ENCODE measurements at places on chromosomes 11 and 22.

DNA sequence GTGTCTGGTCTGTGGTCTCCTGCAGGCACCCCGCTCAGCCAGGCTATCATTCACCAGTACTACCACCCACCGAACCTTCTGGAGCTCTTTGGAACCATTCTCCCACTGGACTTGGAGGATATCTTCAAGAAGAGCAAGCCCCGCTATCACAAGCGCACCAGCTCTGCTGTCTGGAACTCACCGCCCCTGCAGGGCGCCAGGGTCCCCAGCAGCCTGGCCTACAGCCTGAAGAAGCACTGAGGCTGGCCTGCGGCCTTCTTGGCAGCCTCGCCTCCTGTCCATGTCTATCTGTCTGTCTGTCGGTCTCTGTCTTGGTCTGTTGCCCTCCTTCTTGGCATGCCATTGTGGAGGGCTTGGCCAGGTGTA is 27.9 kb downstream of the INCENP start:
- no peak for DNase-seq

DNA sequence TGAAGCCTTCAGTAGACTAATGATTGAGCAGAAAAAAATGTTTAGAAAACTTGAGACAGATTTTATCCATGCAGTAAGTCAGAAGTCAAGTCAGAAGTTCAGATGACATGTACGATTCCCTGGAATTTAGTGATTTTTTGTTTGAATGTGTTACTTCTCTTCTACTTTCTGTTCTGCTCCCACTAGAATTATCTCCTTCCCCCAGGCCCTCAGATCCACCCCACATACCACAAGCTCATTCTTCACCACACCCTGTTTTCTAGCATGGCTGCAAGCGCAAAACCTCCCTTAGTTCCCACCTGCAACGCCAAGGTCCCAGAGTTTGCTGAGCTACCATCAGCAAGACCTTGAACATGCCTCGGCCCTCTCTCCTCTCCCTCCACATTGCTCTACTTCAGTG is 64.1 kb downstream of the KCNJ1 start:
- no peak for DNase-seq

DNA sequence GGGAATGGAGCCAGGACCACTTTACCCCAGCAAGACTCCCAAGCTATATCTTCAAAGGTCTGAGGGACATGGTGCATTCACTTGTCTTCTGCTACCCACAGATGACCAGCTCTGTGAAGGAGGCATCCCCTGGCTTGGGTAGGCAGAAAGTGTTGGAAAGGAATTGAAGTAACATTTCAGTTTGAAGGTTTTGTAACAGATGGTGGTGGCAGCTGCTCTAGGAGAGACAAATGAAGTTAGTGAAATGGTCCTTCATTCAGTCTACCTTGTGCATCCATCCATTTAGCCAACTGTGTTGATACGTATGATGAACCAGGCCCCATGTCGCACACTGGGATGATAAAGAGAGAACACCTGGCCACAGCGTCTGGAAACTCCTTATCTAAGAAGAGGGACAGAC is 140.5 kb downstream of the COMMD9 start:
- no peak for DNase-seq

DNA sequence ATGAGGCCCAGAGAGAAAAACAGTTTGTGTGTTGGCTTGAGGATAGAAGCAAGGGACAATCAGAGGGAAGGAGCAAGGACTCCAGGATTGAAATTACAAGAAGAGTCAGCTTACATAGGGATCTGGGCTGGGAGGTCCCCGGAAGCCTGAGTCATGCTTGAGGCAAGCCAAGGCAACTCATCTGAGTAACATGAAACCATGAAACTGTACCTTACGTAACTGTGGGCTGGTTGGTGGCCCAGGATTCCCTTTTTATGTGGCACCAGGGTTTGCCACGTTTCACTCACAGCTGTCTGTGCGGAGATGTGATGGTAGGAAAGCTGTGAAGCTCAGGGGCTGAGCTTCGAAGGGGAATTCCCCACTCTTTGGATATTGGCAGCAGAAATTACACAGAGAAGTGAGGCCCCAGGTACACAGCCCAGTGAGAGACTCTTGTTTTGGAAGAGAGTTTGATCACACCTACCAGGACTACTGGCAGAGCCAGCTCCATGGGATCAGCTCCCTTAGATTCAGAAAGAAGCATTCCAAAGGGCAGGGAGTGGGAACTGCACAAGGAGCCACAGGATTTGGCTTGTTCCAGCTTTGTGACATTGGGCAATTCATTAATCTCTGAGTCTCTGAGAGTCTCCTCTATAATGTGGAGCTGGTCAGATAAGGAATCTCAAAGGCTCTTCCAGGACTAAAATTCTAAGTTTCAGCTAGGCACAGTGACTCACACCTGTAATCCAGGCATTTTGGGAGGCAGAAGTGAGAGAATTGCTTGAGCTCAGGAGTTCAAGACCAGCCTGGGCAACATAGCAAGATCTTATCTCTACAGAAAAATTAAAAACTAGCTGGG is 7.8 kb downstream of the SLC5A1 start:
- DNase-seq: peak; percentile 93

- no peak for DNase-seq
Observed at GRCh38 chr22:48287031-48287430, 1524.6 kb downstream of the TBC1D22A start.

DNA sequence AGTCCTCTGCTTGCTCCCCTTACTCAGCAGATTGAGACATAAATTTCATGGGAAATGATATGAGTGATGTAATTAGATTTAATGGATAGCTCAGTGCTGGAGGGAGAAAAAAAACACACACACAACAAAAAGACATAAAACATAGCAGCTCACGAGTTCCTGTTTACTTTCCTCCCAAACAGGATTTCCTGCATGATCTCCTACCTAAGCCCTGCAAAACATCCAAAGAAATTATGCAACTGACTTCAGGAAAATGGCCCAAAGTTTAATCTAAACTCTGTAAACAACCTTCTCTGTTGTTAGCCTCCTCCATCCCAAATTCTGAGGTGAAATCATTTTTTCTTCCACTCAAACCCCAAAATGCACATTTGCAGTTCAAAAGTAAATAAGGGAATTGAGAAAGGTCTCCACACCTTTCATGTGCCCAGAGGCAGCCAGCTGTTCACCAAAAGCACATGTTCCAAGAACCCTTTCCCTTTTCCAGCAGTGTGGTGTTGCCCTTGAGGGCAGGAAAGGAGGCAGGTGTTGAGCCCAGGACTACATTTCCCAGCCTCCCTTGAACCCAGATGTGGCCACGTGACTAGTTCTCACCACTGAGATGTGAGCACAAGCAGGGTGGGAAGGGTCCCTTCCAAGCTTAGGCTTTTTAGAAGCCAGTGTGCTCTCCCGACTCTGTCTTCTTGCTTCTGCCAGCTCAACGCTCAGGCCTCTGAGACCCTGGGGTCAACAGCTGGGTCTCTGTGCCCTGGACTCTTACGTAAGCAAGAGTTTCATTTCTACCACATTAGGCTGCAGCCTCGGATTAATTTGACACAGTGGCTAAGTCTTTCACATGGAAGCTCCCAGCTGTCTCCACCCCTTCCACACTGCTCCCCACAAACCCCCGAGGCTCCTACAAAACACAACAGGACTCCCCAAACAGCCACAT is 301.2 kb downstream of the CTTN start:
- DNase-seq: no peak

DNA sequence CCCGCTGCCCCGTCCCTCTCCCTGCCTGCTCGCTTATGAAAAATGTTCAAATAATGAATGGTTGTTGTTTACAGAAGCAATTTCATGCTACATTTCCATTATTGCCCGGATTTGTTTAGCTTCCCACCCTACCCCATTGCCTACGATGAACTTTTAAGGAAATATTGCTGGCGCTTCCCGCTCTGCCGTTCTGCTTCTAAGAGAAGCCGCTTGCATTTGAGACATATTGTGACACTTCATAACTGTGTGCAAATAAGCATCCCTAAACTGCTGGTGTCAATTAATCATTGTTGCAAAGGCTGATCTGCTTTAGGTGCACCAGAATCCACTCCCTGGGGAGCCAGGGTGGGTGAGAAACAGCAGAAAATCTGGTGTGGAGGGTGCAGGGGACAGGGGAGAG is 52.3 kb upstream of the LMO1 start:
- DNase-seq: no peak

DNA sequence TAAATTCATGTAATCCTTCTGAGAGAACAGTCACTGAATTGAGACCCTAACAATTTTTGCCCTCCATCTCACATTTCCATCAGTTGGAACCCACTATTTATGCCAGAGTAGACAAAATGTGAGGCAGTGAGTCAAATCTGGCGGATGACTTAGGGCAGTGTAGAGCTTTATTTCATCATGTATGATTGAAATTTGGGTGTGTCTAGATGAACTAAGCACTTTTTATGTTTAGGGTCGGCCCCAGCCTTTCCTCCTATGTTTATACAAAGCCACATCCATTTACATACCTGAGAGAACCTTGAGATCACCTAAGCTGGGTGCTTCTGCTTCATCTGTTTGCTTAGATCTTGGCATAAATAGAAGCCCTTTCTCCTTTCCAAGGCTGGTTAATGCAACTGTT is 15.0 kb upstream of the MUC15 start:
- no peak for DNase-seq

GRCh38 chr11:44507896-44508445 is 57.5 kb upstream of the CD82 start:
- no peak for DNase-seq

DNA sequence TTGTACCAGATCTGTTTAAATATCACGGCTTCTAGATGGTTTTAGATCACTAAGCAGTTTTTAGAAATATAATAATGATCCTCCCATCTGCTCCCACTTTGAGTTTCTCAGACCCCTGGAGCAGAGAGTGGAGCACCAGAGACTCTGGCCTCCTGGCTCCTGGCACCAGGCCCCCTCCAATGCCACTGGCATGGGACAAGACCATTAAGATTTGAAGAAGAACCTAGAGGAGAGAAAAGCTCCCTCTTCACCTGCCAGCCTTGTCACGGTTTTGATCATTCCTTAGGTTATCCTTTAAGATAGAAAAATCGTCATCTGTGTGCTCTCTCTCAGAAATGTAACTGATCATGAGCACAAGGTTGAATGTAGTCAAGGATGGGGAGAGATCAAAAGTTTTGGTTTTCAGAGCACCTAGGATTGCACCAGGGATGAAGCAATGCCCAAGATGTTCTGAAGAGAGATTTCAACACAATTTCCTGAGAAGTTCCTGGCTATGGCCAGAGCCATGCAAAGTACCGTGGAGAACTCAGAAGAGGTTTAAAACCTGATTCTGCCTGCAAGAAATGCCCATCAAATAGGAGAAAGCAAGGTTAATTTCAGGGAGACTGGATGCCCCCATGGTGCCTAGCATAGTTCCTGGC is 22.2 kb downstream of the IL10RA start:
- DNase-seq: peak; percentile 71
